ENCODE measurements at places on chromosomes 1 and 21.
A peak's percentile ranks its signal among the peaks of the same experiment; 100 is the strongest.

DNA sequence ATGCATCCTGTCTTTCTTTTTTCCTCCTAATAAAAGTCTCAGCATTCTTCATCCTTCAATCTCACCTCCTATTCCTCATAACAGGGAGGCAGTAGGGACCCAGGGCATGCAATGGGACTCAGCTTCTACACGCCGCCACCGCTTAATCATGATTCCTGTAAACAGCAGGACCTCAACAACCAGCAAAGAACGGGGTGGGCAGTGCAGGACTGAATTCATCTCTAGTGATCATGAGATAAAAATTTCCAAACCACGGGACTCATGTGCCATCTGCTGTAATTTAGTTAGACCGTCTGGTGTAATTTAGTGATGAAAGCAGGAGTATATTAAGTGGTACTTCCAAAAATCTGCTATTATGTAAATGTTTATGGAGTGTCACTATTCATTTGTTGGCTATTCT is 5.4 kb downstream of the PRAMEF12 start:
- DNase-seq: no peak

GRCh38 chr1:224735159-224735558 is 119.0 kb downstream of the CNIH3 start:
- DNase-seq: no peak

DNA sequence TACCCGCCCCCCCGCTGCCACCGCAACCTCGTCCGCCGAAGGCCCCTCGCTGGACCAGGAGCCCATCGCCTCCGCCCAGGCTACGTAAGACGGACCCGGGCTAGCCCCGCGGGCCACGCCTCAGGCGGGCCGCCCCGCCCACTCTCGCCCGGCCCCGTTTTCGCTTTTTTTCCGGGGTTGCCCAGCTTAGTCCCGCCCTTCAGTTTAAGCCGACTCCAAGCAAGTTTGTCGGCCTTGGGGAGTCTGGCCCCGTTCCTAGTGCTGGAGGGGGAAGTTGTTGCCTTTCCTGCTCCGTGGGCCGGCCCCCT is 3.0 kb downstream of the RUSC1 start:
- peak; percentile 90 for DNase-seq

DNA sequence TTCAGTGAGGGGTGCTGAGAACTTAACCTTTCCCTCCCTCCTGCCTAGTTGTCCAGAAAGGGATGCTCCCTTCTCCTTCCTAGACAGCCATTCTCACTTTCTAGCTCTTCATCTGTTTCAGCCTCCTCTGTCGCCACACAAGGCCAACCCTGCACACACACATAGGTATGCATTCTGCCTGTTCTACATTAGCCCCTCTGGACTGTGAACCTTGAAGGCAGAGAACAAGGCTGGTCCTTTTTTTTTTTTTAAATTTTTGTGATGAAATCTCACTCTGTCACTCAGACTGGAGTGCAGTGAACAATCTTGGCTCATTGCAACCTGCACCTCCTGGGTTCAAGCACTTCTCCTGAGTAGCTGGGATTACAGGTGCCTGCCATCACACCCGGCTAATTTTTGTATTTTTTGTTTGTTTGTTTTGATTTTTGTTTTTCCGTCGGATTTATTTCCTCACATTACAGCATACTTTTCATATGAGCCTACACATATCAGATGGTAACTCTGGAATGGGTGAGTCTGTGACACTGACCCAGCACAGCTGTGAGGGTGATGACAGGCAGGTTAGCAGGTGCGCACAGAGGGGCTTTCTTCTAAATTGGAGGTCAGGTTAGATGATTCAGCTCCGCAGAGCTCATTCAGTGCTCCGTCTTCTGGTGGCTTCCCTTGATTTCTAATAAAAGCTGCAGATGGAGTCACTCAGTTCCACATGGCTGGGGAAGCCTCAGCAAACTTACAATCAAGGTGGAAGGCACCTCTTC is 4.9 kb upstream of the AKR1A1 start:
- no peak for DNase-seq

- no peak for DNase-seq
Observed at GRCh38 chr1:222413436-222413835, 134.5 kb downstream of the HHIPL2 start.

DNA sequence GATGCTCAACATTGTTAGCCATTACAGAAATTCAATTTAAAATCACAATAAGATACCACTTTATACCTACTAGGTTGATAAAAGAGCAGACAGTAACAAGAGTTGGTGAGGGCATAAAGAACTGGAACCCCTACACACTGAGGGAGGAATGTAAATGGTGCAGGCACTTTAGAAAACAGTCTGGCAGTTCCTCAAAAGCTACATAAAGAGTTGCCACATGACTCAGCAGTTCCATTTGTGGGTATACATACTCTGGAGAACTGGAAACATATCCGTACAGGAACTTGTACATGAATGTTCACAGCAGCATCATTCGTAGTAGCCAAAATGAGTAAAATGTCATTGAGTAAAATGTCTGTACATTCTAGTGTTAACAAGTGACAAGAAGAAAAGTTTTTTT is 17.0 kb downstream of the NSL1 start:
- DNase-seq: peak; percentile 19

- no peak for DNase-seq
Observed at GRCh38 chr1:79877086-79877485, 870.6 kb upstream of the ADGRL4 start.

DNA sequence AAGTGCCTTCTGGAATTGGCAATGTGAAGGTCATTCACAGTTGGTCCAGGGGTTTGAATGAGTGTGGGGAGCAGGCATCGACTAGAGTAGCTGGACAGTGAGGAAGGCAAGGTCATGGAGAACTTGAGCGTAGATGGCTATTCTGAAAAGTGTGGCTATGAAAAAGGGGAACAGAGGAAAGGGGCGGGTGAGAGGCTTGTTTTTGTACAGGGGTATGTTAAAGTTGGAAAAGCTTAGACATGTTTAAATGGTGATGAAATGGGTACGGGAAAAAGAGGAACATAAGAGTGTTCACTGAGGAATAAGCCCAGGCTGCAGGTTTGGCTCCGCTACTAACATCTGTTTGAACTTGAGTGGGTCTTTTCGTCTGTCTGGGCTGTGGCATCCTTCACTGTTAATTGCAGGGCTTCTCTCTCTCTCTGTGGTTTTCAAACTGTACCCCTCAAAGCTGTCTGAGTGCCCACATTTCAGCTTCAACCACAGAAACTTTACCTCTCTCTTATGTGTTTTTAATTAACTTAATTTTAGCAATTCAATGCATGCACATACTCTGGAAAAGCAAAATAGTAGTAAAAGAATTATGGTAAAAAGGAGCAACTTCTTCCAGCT is 70.8 kb upstream of the COA6 start:
- no peak for DNase-seq

DNA sequence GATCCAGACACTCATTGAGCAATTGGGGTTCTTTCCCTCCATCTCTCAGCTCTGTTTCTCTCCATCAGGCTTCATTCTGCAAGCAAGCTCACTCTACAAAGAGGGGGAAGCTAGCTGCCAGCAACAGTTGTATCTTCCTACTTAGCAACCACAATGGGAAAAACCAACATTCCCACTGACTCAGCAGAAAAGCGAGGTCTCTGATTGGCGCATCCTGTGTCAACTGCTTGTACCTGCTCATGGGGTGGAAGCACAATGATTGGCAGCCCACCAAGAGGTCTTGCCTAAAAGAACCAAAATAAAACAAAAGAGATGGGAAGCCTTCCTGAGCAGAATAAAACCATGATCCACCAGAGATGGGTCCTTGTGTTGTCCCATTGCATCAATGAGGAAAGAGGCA is 4.0 kb upstream of the CDA start:
- DNase-seq: peak; percentile 69

DNA sequence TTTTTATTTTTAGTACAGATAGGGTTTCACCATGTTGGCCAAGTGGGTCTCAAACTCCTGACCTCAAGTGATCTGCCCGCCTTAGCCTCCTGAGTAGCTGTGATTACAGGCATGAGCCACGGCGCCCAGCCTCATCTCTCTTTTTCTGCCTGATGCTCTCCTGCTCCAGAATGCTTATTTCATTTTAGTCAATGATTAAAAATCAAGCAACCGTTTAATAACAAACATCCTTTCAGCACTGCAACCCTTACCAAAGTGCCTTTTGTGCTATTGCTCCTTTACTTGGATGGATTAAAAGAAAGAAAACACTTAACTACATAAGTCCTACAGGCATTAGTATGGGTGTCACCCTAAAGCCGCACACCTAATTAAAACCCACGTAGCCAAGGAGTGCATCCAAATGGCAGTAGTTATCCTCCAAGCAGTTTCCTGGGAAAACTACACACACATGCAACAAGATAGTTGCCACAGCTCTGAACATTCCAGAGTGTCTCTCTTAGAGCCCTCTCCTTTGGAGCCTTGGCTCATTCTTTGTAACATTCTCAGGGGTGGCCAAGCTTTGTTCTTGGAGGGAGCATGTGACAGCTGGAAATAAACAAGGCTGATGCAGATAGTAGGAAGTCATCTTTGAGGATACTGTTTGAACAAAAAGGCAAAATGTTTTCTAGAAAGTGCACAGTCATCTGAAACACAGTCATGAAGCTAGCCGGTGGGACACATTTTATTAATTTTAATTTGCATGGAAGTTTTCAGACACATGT is 51.2 kb downstream of the KCNJ15 start:
- DNase-seq: no peak

- DNase-seq: peak; percentile 79
Observed at GRCh38 chr1:44049839-44050238, 18.6 kb upstream of the SLC6A9 start.

- no peak for DNase-seq
Observed at GRCh38 chr1:40653851-40654537, 11.5 kb downstream of the RIMS3 start.

- no peak for DNase-seq
Observed at GRCh38 chr21:21915816-21916215, 917.6 kb downstream of the NCAM2 start.

DNA sequence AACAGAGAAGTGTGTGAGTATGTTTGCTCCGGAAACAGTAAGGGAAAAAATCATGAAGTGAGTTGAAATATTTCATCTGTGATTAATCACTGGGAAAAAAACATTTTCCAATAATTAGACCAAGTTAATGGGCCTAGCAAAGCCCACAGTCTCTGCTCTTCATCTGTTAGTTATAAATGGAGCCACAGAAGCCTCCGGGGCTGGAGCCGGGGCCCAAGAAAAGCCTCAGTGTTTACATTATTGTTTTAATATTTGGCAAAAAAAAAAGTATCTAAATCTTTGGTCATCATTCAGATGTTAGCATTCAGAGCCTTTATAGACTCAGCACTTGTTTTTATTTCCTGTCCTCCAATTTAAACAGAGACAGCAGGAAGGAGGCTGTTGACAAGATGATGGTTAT is 115.0 kb downstream of the UBE2U start:
- no peak for DNase-seq

DNA sequence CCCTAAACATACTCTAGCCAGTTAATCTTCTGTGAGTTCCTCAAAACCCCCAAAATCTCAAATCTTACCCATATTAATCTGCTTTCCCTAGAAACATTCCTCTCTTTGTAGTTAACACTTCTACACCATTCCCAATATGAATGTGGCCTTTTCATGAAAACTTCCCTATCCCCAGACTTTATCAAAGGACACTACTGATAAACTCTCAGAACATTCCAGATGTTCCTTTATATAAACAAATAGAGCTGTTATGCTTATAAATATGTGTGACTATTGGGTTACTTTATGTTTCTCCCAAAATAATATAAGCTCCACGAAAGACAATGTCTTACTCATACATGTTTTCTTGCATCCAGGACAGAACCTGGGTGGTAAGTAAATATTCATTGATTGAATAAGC is 205.4 kb upstream of the NFIA start:
- no peak for DNase-seq

DNA sequence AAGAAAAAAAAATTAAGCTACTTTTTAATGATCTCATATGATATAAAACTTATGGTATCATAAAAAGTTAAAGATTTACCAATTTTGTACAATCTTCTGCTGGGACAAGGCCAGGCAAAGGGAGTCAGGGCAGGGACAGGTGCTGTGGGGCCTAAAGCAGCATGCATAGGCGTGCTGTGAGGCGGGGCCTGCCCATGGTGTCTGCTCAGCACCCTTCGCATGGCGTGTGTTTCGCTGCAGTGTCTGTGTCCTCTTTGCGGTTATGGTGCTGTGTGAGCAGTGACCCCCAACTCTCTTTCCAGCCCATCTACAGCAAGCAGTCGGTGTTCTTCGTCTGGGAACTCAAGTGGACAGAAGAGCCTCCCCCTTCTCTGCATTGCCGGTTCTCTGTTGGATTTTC is 13.4 kb upstream of the PWP2 start:
- DNase-seq: no peak

GRCh38 chr1:209107535-209107934 is 476.0 kb upstream of the CAMK1G start:
- DNase-seq: no peak

DNA sequence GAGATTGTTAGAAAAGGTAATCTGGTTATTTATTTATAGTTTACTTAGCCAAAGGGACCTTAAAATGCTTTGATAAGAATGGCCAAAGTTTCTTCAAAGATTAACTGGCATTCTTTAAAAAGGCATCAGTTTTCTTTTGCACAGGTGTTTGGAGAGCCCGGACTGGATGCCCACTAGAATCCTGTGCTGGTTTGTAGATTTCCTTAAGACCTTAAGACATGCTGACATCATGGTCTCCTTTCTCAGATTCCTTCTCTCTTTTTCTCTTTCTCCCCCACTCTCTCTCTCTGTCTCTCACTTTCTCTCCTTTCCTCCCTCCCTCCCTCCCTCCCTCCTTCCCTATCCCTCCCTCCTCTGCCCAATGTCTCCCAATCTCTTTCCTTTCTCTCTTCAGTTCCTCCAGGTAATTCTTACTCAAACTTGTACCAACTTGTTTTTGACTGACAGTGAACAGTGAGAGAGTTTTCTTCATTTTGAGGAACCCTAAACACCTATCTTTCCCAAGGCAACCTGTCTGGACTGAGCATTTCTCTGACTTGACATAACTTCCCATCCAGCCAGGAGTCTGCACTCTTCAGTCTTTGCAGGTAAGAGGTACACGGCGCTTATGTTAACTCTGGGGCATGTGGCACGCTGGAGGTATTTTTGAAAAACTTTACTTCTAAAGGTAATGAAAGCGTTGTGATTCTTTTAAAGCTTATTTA is at the start of gene KCNJ15:
TSS of gene KCNJ15 (plus strand) at position 393 of the 704 bp plus-strand sequence. CDS start 42,271 bp downstream, outside the sequence.
- no peak for DNase-seq

- DNase-seq: no peak
Observed at GRCh38 chr1:118202076-118202608, 17.1 kb upstream of the SPAG17 start.

Data from HT1080 (cell line).